ENCODE measurements at places on chromosomes 16 and 17.

DNA sequence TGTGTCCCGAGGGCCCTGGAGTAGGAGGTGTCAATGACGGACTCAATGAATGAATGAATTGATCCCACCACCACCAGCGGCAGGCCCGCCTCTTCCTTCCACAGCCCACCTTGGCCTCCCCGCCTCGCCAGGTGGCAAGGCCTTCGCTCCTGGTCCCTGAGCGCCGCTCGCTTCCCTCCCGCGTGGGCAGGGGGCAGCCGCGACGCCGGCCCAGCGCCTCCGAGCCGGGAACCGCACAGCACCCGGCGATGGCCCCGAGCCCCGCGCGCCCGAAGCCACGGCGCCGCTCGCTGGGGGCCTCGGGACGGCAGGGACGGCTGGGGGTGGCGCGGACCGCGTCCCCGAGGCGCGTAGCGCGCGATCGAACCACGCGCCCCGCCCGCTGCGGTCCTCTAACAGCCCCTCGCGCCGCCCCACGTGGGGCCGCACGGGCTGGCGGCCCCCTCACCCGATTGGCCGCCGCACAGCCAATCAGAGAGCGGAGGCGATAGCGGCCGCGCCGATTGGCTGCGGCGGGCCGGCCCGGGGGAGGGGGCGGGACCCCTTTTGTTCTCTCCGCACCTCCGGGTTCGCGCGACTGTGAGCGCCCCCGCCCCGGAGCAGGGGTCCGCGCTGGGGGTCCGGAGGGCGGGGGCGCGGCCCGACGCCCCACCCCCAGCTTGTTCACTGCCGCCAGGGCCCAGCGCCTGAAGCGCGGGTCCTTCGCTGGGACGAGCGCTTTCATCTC lies 31.4 kb downstream of the ACTG1 start:
- peak; percentile 58 for DNase-seq

GRCh38 chr17:14323522-14323981 lies 22.7 kb downstream of the HS3ST3B1 start:
- DNase-seq = peak; percentile 73

- no peak for DNase-seq
Observed at GRCh38 chr17:76791053-76791980, 53.4 kb downstream of the MFSD11 start.

- peak; percentile 7 for DNase-seq
Observed at GRCh38 chr17:41013181-41013580, 4.3 kb upstream of the KRTAP3-1 start.

DNA sequence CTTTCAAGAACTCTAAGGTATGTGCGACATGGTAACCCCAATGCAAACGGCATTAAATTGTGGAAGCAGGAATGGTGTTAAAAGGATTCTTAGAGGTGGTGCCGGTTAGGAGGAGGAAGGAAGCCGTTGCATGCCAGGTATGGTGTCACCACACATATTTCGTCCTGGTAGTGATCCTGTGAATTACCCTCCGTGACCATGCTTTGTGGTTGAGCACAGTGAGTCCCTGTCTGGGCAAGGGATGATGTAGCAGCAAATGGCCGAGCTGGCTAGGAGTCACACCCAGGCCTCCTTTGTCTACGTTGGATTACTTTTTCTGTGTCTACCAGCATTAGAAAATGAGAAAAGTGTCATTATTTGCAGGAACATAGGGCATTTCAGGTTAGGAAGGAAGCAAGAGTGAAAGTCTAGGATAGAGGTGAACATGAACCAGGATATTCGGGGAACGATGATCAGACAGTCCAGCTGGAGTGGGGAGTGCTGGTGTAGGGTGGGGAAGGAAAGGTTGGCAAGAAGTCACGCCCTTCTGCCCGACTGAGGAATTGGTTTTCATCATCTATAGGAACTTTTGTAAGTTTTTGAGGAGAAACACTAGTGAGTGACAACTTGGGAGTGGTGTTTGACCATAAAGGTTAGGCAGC lies 123.5 kb downstream of the PRKCA start:
- no peak for DNase-seq

DNA sequence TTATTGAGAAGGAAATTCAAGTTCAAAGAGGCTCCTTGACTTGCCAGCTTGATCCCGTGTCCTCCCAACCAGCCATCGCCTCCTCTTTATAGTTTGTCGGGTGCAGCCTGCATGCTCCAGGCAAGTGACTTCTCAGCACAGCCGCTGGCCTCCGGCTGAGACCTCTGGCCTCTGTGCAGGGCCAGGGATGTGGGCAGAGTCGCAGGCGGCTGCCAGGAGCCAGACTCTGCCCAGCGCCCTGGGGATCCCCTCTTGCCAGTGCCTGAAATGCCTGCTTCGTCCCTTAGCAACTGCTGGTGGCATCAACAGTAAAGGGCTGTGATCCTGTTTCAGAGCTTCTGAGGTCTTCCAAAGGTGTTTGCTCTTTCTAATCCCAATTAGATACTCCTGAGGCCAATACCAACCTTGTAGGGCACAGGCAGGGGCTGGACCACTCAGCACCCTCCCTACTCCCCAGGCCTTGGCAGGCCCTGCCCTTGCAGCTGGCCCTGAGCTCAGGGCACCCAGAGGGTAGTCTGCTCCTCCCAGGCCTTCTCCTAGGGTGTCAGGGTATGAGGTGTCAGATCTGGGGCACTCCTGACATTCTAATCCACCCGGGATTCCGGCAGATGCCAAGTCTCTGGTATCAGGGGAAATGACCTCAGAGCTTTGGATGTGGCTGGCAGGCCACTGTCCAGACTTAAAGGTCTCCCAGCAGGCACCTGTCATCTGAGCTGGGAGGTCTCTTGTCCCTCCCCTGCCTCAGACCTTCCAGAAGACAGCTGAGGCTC lies 68.0 kb upstream of the SIAH1 start:
- no peak for DNase-seq

DNA sequence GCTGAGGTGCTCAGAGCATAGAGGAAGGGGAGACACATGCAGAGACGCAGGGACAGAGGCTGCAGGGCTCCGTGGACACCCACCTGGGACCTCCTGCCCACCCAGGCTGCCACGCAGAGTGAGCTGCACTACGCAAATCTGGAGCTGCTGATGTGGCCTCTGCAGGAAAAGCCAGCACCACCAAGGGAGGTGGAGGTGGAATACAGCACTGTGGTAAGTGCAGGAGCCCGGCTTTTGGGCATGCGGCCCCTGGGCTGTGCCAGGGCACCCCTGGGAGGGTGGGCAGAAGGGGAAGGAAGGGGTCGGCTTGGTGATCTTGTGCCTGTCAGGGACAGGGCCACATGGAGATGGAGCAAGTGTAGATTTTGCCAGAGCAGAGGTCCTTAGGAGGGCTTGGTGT lies 15.2 kb downstream of the CD300A start:
- DNase-seq = no peak

- DNase-seq = no peak
Observed at GRCh38 chr16:4142268-4142667, 26.0 kb upstream of the ADCY9 start.

- DNase-seq = no peak
Observed at GRCh38 chr17:17112628-17113200, 70.5 kb downstream of the MPRIP start.

DNA sequence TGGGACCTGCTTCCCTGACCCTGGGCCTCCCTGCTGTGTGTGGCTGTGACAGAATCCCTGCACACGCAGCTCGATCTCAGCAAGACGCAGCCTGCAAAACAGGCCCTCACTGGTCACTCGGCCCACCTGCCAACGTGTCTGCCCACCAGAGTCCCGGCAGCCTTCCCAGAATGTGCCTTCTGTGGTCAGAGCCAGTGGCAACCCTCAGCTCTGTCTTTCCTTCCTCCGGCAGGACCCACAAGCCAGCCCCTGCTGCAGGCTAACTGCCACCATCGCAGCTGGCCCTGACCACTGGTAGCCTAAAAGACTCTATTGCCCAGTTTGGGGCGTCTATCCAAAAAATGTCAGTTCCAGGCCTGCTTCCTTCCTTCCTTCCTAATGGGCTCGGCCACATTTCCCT lies 83.2 kb downstream of the LITAF start:
- no peak for DNase-seq

DNA sequence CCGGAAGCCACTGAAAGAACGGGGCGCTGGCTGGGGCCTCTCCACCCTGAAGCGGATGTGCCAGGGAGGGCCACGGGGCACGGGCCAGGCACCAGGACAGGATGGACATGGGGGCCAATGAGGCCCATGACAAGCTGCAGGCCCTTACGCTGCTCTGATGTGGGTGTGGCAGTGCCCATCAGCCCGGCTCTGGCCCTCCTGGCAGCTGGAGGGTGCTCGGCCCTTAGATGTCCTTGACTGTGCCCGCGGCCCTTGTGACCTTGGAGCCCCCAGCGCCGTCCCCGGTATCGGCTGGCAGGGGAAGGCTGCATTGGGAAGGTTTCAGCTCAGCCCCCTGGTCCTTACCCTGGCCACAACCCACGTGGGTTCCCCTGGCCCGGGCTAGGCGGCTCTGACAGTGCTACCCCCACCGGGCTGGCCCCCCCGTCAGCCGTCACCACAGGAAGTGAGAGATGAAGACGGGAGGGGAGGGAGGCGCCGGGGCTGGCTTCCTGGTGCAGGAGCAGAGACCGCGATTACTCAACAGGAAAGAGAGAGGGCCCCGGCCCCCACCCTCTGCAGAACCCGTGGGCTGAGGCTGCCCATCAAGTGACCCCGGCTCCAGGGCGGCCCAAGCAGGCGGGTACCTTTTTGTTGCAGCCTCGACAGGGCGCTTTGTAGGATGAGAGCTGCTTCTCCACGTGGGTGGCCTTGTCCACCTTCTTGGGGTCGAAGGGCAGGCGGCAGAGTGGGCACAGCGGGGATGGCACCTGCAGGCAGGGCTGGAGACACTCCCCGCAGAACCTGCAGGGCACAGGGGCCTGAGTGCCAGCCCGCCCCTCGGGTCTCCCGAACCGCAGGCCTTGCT lies 5.3 kb downstream of the RNF166 start:
- DNase-seq = no peak

GRCh38 chr16:5541356-5541755 lies 443.8 kb upstream of the EEF2KMT start:
- DNase-seq = peak; percentile 87

GRCh38 chr16:18782697-18783429 lies 7.3 kb downstream of the RPS15A start:
- no peak for DNase-seq

DNA sequence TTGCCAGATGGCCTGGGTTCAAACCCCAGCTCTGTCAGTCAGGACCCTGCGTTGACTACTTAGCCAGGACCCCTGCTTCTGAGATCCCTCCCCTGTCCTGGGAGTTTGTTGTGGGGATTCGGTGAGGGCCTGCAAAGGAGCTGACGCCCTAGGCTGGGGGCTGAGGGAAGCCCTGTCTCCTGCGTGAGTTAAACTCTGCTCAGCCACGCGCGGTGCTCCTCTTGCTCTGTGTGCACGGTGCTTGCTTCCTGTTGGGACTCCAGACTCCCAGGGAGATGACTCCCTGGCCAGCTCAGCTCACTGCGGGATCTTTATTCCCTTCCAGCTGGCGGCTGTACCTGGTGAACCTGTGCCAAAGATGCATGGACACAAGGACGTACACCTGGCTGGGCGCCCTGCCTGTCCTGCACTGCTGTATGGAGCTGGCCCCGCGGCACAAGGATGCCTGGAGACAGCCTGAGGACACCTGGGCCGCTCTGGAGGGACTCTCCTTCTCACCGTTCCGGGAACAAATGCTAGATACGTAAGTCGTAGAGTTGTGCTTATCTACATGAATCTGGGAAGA lies 37.4 kb downstream of the RNF213 start:
- DNase-seq = no peak

DNA sequence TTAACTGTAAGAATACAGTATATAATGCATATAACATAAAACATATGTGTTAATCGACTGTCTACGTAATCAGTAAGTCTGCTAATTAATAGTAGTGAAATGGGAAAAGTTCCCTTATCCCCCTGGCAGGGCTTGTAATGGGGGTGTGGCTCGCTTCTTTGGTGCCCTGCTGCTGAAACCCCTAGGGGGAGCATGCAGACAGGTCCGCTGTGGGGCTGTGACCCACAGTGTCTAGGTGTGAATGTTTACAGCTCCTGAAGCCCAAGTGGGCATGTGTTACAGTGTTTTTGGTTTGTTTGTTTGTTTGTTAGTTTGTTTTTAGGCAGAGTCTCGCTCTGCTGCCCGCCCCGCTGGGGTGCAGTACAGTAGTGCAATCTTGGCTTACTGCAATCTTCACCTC lies 495.7 kb downstream of the SHISA9 start:
- DNase-seq = peak; percentile 32

DNA sequence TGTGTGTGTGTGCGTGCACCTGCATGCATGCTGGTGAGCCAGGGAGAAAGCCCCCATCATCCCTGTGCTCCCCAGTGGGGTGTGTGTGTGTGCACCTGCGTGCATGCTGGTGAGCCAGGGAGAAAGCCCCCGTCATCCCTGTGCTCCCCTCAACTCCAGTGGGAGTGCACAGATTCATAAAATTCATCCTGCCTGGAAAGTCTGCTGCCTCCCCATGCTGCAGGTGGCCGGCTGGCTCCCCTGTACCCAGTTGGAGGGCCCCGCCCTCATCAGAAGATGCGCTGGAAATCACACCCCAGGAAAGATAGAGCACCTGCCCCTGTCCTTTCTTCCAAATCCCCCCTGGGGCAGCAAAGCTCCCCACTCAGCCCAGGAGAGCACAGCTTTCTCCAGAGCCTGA lies 84.8 kb upstream of the DOC2B start:
- DNase-seq = no peak

GRCh38 chr17:30964876-30965275 lies 6.0 kb upstream of the RNF135 start:
- no peak for DNase-seq

- DNase-seq = peak; percentile 63
Observed at GRCh38 chr16:67198238-67198734, 645 bp upstream of the ELMO3 start.

DNA sequence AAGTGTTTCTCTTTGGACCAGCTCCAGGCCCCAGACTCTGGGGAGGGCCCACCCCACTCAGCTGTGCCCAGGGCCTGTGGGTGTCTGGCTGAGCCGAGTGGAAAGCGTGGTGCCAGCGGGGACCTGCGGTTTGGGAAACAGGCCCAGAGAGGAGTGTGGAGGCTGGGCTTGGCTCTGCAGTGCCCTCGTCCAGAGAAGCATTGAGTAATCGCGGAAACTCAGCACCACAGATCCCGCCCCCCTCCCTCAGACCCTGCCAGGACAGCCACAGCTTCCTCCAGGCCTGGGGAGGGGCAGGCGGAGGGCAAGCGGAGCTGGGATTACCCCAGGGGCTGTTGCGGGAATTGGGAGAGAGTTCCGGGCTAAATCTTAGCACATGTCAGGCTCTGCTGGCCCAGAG lies 14.6 kb upstream of the PITPNA start:
- DNase-seq = peak; percentile 74

GRCh38 chr16:1395444-1396031 lies 19.0 kb downstream of the UNKL start:
- DNase-seq = no peak

DNA sequence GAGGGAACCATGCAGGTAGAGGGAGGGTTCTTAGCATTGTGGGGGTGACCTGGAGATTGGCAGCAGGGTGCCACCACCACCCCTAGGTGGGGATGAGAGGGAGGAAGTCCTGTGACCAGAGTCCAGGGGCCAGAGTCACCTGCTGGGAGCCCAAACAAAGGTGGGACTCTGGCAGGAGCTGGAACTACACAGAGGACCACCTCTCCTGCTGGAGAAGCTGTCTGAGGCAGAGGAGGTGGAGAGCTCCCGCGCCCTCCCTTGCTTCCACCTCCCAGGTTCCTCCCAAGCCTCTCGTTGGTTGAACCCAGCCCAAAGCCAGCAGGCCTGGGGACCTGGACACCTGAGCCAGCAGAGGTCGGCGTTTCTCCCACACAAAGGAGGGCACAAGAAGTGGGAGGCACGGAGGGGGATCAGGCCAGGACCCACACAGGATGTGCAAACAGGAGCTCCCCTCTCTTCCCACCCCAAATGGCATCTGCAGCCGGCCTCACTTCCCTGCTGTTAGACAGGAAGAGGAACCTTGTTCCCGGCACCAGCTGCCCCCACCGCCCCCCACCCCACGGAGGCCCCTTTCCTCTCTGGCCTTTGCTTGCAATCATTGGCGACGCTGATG lies 154.6 kb downstream of the SEC14L1 start:
- no peak for DNase-seq

GRCh38 chr17:19486351-19487023 lies 47.2 kb upstream of the SLC47A1 start:
- DNase-seq = no peak
